ENCODE measurements at places on chromosomes 5 and 9. TPM values are rescaled to one million over a fixed set of nuclear protein-coding genes. Genes with fewer than 3 reads are reported as not detected.
A peak's percentile ranks its signal among the peaks of the same experiment; 100 is the strongest.

LHX2 gene
- total RNA-seq: not detected

GRCh38 chr5:96447949-96448348 is 14.9 kb upstream of the PCSK1 start:
- no peak for DNase-seq

- no peak for DNase-seq
Measured at GRCh38 chr9:73202980-73203379, 51.3 kb downstream of the ANXA1 start.

DNA sequence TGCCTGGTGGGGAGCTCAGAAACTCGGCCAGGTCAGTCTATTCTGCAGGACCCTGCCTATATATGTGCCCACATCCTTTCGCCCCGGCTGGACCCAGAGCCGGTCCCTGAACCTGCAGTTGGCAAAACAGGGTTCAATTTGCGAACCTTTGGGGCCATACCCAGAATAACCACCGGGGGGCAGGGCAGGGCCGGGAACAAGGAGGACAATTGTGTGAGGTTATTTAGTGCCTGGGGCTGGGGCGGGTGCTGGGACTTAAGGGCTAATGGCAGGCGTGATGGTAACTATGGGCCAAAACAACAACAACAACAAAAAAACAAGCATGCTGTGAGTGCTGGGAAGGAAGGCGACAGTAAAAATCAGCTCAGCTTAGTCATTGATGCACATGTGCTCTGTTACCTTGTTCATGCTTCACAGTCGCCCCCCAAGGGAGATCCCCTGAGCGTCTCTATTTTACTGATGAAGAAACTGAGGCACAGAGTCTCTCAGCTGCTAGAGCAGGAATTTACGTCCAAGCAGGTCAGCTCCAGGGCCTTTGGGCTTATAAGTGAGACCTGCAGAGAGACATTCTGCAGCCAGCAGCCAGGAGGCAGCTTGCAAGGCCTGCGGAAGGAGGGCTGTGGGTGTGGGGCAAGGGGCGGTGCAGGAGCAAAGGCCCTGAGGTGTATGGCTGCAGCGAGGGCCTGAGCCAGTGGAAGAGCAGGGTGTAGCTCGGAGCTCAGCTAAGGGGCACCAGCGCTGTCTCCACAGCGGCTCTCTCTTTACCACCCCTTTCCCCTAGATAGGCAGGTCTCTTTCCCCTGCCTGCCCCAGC is 106.0 kb downstream of the PHF2 start:
- DNase-seq: peak; percentile 73

CNTLN gene
- total RNA-seq: 2.4 TPM

DNA sequence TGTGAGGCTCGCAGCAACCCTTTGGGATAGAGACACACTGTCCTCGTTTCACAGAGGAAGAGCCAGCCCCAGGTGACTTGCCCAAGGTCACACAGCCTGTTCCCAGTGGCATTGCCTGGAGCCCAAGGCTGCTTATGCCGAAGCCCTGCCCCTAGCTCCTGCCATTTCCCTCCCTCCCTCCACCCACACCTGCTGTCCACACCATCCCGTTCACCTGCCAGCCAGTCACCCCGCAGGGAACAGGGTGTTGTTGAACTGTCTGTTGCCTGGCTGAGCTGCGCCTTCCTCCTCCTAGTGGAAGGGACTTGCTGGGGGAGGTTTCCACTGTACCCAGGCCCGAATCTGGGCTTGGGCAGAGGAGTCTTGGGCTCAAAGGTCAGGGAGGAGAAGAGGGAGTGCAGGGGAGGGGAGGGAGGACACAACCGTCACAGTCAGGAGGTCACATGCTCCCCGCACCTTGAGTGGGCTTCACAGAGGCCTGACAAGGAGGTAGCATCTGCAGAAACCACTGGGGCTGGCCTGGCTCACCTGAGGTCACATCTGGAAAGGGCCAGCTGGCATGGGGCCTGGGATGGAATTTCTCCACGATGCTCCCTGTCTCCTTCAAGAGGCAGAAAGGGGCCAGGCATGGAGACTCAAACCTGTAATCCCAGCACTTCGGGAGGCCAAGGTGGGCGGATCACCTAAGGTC is 6.3 kb downstream of the TTC16 start:
- DNase-seq: peak; percentile 44

FYB1 gene
- total RNA-seq: 8.6 TPM
